ENCODE measurements at places on chromosomes 11 and 22.

DNA sequence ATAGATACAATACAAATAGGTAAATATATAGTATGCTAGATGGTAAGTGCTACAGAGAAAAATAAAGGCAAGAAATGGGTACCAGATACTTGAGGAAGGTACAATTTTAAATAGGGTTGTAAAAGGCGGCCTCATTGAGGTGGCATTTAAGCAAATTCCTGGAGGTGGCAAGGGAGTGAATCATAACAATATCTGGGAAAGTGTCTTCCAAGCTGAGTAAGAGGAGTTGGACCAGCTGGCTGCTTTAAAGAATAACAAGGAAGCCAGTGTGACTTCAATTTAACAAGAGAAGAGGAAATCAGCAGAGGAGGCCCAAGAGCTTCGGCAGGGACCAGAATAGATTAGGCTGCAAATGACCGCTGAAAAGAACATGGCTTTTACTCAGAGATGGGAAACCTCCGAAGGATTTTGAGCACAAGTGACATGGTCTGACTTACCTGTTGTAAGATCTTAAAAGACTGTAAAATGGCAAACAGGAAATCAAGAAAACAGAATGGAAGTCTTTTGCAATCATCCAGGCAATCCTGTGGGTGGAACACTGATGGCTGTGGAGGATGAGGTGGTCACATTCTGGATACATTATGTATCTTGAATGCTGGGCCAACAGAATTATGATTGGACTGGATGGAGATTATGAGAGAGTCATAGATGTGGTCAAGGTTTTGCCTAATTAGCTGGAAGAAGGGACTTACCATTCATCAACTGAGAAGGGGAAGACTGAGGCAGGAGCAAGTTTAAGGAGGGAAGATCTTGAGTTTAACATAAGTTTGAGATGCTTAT is 77.2 kb downstream of the RDX start:
- DNase-seq = no peak

DNA sequence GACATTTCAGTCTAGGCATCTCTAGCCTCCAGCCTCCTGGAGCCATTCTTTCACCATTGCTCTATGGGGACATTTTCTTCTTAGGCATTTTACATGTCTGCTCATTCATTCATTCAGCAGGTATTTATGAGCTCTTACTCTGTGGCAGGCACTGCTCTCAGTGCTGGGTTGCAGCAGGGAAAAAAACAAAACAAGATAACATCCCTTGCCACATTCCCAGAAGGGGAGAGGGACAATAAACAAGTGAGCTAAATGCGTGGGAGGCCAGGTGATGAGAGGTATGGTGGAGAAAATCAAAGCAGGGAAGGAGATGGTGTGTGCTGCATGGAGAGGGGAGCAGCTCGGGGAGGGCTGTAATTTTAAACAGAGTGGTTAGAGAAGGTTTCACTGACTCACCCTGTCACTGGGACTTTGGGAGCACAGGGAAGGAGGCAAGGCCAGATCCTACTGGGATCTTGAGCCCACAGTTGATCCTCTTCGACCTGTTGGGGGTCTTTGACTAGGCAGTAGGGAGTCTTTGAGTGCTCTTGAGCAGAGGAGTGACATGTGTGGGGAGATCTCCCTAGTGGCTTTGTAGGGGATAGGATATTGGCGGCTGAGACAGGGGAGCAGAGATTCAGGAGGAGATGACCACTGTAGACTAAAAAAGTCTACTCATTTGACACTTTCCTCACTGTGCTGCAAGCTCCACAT is 17.0 kb downstream of the MICAL2 start:
- no peak for DNase-seq

- peak; percentile 81 for DNase-seq
Observed at GRCh38 chr11:77191823-77192495, 63.9 kb downstream of the MYO7A start.

DNA sequence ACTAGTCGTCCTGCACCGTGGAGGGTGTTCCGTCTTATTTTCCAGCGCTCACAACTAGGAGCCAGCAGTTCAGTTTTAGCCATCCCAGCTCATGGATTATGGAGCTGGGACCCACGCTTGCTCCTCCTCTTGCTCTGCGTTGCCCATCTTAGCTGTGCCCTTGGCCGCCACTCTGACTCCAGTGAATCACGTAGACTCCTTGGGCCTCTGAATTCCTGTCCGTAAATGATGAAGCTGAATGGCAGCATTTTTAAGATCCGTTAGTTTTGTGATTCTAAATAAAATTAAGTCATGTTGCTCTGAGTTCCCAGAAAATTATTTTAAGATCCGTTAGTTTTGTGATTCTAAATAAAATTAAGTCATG is 23.8 kb downstream of the BCR start:
- DNase-seq = no peak

GRCh38 chr11:122789907-122790306 is 48.4 kb upstream of the CRTAM start:
- DNase-seq = no peak

- DNase-seq = no peak
Observed at GRCh38 chr11:35545391-35546003, 20.1 kb upstream of the PAMR1 start.

GRCh38 chr11:76706667-76707066 is 36.1 kb upstream of the LRRC32 start:
- no peak for DNase-seq

GRCh38 chr11:114302663-114303062 is 6.5 kb downstream of the NNMT start:
- DNase-seq = no peak
